ENCODE measurements at places on chromosomes 2 and 18.

GRCh38 chr2:233832869-233833311 lies 21.4 kb downstream of the HJURP start:
- no peak for DNase-seq

DNA sequence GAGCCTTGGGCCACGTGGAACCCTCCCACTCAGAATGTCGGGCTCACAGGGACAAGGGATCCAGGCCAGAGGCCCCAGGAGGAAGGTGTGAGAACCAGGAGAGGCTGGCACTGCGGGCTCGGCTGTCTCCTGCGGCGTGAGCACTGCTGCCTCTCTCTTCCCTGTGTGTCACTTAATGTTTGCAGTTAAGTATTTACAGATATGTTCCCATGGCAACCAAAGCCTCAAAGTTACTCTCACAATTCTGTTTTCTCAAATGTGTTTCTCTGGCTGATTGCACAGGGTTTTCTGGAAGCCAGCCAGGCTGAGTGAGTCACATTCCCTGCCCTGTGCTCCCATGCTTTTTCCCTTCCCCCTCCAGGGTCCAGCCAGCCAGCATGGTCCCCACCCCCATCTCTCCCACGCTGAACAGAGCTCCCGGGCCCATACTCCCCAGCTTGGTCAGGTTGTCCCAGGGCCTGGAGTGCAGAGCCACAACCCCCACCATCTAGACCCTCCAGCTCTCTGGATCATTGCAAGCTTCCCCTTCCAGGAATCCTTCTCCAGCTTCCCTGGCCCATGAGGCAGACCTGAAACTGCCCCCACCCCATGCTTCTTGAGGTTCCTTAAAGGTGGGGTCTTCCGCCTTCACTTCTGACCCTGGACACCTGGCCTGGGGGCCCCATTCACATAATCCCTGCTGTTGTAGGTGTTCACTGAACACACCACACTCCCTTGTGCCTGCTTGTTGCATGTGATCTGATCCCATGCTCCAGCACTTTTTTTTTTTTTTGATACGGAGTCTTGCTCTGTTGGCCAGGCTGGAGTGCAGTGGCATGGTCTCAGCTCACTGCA lies 265.9 kb downstream of the CELF4 start:
- DNase-seq: peak; percentile 85

DNA sequence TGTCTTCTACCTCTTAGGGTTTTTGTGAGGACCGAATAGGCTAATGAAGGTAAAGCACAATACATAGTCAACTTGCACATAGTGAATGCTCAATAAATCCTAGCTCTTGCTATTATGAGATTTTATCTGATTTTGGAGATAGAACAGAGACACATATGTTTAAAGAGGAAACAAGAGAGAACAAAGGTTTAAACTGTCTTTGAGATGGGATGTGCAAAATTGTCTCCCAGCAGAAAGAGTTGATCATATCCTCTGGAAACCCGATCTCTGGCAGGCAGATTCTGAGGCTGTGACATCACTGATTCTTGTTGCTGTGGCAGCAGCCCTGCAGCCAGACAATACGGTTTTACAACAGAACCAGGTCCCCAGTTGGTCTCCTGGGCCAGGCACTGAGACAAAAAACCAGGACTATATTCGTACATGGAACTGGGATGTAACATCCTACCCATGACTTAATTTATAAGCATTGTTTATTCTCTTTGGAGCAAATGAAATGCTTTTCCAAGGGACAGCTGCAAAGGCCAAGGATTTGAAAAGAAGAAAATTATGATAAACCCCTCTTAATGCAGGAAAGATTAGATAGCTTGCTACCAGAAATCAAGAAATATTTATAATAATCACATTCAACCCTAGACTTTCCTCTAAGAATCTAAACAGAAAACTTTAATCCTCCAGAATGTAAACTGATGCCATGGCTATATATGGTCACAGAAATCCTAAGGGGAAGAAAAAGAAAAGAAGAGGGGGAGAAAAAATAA lies 80.2 kb downstream of the SLC8A1 start:
- no peak for DNase-seq

DNA sequence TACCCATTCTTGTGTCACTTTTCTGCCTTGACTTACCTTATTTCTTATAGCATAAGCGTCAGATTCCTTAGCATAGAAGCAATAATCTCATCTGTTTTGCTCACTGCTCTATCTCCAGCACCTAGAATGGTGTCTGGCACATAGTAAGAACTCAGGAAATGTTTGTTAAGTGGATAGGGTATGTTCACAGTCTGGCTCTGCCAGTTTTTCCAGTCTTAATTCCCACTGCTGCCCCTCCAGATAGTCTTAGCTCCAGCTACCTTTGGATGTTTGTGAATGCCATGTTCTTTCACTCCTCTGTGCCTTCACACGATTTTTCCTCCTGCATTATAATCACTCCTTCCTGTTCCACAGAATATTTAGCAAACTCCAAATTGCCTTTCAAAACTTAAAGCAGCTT lies 29.0 kb downstream of the DNAJC10 start:
- DNase-seq: no peak

DNA sequence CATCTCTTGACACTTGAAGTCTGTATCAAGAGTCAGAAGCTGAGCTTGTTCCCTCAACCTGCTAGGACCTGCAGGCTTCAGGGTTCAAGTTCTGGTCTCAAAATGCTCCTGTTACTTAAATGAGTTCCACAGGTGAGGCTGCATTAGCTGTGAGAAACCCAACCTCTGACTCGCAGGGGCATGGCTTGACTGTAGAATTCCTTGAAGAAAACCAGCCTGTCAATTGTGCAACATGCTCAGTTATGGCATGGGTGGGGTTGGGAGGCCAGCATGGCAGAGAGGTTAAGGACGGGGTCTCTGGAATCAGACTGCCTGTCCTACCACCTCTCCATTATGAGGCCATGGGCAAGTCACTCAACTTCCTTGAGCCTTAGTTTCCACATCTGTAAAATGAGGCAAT lies 235.8 kb downstream of the EN1 start:
- no peak for DNase-seq

GRCh38 chr2:147051248-147051647 lies 793.6 kb upstream of the ACVR2A start:
- DNase-seq: no peak

GRCh38 chr2:40043641-40044040 lies 264.6 kb upstream of the THUMPD2 start:
- no peak for DNase-seq

DNA sequence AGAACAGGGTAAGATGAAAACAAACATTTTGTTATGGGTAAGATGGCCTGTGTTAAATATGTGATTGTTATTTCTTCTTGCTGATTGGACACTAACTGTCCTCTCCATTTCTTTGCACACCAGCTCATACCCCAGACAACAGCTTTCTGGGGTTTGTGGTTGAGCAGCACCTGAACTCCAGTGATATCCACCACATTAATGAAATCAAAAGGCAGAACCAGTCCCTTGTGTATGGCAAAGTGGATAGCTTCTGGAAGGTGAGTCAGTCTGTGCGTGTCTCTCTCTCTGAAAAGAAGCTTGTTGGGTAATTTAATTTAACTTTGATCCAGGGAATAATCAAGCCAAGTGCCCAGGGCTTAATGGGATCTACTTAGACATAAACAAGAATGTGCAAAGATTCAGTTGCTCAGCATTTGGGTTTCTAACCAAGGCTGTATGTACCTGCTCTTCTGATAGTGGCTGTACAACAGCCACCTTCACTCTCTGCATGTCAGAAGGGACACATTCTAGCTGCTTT lies 108.3 kb downstream of the MGAT5 start:
- no peak for DNase-seq

DNA sequence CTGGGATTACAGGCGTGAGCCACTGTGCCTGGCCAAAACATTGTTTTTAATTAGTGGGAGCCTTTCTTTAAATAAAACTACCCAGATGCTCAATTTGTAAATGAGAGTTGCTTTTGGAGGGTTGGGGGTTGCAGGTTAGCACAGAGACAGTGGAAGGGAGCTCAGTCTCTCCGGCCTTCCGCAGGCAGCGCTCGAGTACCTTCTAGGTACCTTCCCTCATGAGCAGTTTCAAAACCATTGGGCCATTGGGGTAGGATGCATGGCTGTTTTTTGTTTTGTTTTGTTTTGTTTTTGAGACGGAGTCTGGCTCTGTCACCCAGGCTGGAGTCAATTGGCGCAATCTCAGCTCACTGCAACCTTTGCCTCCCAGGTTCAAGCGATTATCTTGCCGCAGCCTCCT lies 19.0 kb downstream of the SLC66A3 start:
- DNase-seq: no peak

- no peak for DNase-seq
These were observed 21.5 kb upstream of the GALNT3 start for GRCh38 chr2:165815299-165816141.

DNA sequence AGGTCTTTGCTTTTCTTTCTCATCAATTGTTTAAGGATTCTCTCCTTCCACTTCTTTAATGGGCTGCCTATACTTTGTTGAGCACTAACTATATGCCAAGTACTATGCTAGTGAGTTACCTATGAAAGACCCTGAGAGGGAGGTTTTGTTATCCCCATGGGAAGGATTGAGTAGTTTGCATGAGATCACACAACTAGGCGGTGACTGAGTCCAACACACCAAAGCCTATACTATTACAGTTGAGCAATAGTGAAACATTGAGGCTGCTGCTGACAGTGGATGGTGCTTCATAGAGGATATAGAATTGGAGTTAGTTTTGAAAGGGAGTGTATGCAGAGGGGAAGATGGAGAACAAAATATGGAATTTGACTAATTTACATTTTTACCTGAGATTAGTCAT lies 15.8 kb downstream of the NABP1 start:
- no peak for DNase-seq

GRCh38 chr2:27992787-27993401 lies 102.4 kb downstream of the BABAM2 start:
- no peak for DNase-seq

- DNase-seq: no peak
These were observed 292.9 kb downstream of the XIRP2 start for GRCh38 chr2:167181134-167181533.

- no peak for DNase-seq
These were observed 97.9 kb upstream of the ATP8B1 start for GRCh38 chr18:57900906-57901435.

GRCh38 chr18:74914648-74915047 lies 294.3 kb downstream of the PTGR3 start:
- no peak for DNase-seq

DNA sequence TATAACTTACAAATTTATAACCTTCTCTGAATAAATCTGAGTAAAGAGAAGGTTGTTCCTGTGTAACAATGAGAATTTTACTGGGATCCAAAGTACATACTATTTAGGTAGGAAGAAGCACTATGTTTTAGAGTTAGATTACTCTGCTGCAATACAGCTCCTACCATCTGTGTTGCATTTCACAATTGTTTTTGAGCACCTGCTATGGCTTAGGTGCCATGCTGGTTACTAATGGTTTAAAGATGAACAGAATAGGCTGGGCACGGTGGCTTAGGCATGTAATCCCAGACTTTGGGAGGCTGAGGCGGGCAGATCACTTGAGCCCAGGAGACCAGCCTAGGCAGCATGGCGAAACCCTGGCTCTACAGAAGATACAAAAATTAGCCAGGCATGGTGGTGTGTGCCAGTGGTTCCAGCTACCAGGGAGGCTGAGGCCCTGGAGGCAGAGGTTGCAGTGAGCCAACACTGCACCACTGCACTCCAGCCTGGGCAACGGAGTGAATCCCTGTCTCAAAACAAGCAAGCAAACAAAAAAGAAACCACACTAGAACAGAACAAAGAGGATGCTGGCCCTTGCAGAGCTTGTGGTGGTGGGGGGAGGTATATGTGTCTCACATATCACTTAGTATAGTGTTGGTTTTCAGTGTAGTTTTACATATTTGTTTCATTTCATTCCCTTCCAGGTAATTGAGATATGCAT lies 56.7 kb downstream of the SPTBN1 start:
- DNase-seq: no peak

DNA sequence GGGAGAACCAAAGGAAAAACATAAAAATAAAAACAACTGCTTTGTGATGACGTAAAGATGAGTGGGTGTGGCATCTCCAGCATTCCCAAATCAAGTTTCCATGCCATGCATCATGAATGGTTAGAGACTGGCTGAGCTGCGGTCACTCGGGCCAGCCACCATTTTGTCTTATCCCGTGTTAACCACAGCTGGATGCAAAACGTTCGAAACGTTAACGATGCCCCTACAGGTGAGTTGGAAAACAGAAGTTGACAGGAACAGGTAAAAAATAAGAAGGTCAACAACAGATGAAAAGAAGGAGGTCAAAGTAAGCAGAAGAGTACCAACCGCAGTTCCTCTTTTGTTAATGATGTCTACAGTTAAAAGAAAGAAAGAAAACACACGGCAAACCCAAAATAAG lies 411.1 kb downstream of the NRXN1 start:
- DNase-seq: no peak

- DNase-seq: peak; percentile 49
These were observed 118.3 kb downstream of the CAPN13 start for GRCh38 chr2:30688956-30689401.

- DNase-seq: no peak
These were observed 1012.1 kb downstream of the TMEM182 start for GRCh38 chr2:103773884-103774283.

- no peak for DNase-seq
These were observed 289.7 kb upstream of the KCNJ3 start for GRCh38 chr2:154408786-154409185.

DNA sequence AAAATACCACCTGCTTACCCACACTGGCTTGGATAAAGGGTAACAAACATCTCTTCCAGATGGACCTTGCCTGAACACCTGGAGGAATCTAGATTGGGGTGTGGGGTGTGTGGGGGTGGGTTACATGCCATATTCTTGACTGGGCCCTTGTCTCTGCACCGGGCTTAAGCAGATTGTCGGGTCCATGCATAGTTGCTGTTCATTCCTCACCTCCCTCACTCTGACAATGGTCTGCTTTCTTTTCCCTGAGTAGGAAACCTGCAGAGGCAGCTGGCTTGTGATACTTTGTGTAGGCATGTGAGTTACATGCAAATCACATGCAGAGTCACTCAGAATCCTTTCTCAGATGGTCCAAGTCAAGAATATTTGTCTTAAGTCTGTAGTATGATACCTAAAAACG lies 112.8 kb upstream of the GLS start:
- DNase-seq: no peak

GRCh38 chr2:159410276-159410675 lies 123.8 kb upstream of the WDSUB1 start:
- DNase-seq: no peak

GRCh38 chr2:116802671-116803070 lies 1011.8 kb upstream of the DDX18 start:
- no peak for DNase-seq

DNA sequence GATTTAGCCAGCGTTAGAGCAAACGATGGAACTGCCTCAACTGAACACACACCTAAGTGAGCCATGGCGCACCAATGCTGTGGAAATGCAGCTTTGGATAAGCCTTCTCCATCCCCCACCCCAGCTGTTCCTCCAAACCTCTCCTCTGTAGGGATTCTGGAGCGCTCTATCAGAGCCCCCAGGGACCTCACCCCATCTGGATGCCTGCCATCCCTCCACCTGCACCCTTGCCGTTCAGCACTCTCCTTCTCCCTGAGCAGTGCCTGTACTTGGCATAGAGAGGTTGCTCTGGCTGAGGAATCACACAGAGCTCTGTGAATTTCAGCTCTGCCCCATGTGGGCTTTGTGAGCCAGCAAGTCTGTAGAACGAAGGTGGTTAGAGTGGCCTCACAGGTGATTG lies 42.8 kb upstream of the INHBB start:
- no peak for DNase-seq

Measured in heart right ventricle (tissue), 16 donors.